ENCODE measurements at places on chromosomes 4 and X.
A peak's percentile ranks its signal among the peaks of the same experiment; 100 is the strongest.

DNA sequence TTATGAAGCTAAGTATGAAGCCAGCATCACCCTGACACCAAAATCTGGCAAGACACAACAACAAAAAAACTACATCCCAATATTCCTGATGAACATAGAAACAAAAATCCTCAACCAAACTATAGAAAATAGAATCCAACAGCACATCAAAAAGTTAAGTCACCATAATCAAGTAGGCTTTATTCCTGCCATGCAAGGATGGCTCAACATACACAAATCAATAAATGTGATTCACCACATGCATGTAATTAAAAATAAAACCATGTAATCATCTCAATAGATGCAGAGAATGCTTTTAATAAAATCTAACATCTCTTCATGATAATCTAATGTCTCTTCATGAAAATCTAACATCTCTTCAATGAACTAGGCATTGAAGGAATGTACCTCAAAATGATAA is 249.4 kb upstream of the GK2 start:
- no peak for DNase-seq

DNA sequence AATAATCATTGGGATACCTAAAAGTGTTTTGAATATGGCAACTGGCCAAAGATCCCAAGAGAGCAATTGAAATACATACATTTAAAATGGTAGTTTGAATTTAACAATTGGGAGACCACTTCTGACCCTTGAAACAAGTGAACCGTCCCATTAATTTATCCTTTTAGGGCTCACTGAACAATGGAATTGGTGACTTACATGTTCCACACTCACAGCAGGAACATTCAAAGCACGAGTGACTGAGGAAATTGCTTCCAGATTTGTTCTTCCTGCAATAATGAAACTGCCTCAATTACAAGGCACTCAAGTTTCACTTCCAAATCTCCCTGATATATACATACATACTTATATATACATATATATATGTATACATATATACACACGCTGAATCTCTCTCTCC is 20.6 kb downstream of the SLC39A8 start:
- no peak for DNase-seq

DNA sequence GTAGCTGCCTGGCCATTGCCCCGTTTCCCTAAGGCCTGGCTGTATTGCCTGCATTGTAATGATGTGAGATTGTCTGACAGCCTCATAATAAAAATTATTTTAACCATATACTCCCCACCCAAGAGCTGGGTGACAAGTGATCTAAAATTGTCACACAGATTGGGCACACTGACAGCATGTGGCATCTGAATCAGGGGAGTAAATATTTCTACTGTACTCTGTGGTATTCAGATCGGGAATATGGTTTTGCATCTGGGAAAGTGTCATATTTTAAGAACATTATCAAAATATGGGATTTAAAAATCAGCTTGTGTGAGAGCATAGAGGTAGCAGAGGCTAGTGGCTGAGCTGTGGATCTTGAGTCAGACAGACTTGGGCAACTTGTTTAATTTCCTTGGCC is 135.8 kb upstream of the PDLIM3 start:
- no peak for DNase-seq

DNA sequence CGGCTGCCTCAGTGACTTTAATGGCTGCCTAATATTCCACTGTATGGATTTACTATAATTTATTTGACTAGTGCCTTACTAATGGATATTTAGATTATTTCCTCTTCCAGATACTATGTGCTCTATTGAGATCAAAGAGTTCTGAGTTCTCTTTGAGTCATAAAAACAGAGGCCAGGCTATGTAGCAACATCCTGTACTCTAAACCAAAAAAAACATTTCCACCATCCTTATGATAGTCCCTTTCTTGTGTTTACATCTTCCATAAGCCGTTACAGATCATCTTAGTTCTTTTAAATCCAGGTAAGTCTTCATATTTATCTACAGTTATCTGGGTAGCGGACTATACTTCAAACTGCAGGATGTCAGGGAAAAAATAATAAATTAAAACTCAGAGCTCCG is 56.6 kb upstream of the TMEM184C start:
- no peak for DNase-seq

GRCh38 chr4:137597752-137598430 is 65.6 kb upstream of the PCDH18 start:
- DNase-seq: no peak

DNA sequence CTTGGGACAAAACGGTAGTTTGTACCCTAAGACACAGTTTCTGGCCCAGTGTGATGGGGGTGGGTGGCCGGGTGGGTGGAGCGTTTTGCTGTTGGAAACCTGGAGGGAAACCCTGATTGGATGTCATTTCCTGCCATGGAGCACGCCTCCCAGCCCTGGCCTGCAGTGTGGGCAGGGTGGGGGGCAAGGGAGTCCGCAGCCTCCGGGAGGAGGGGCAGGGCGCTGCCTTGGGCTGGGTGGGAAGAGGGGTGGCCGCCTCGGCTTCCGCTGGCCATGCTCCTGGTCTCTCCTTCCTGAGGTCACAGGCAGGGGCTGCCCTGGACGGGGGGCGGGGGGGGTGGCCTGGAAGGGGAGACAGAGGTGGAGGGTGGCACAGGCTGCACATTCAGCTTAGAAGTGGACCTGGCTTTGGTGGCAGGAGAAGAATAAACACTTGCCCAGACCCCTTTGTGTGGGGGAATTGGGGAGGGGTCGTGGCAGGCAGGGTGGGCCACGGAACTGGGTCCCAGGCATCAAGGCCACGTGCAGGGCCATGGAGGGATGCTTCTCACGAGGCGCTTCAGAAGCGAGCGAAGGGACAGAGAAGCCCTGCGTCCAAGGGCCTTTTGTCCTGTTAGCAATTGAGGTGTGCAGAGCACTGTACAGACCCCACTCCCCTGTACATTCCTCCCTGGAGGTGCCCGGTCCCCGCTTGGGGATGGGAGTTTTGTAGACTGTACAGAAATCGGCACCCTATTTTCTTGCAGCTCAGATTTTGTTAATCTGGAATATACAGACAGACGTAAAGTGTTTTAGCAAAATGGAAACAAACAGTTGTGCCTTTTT is 6.2 kb downstream of the NAT8L start:
- no peak for DNase-seq

DNA sequence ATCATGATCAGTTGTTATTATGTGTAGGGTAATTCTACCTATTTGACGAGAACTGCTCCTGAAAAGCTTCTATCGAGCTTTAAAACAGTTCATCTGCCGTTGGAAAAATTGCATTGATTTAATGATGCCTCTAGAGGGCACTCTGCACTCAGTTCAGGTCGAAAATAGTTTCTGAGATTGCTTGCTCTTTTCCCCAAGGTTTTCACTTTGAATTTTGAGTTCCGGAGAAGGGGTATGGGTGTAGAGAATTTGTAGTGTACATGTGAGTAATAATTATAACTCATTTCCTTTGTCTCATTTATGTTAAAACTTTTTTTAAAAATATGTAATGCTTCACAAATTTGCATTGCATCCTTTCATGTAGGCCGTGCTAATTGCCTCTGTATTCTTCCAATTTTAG is 28.4 kb upstream of the TNIP3 start:
- peak; percentile 56 for DNase-seq

GRCh38 chrX:16524316-16524715 is 125.6 kb upstream of the S100G start:
- no peak for DNase-seq

DNA sequence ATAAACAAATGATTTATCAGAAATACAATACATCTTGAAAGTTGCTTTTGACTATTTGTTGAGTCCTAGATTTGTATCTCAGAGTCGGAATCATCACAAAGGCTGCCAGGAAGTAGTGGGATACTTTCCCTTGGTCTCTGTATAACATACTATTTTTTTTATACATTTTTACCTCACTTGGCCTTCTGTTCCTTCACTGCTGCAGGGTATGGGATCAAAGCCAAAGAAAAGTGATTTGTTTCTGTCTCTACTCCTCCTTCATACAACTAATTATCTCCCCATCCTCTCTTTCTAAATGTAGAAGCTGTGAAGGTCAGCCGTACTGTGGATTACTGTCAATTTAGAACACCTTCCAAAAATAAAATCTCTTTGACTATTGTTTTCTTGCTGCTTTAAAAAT is 24.9 kb downstream of the PALLD start:
- DNase-seq: no peak

GRCh38 chr4:187271848-187272247 is 548.2 kb upstream of the FAT1 start:
- DNase-seq: no peak

GRCh38 chr4:30413915-30414314 is 306.3 kb upstream of the PCDH7 start:
- peak; percentile 5 for DNase-seq

GRCh38 chrX:136687457-136687856 is 39.5 kb downstream of the CD40LG start:
- no peak for DNase-seq

GRCh38 chr4:52912608-52913007 is 50.5 kb downstream of the RASL11B start:
- DNase-seq: no peak

DNA sequence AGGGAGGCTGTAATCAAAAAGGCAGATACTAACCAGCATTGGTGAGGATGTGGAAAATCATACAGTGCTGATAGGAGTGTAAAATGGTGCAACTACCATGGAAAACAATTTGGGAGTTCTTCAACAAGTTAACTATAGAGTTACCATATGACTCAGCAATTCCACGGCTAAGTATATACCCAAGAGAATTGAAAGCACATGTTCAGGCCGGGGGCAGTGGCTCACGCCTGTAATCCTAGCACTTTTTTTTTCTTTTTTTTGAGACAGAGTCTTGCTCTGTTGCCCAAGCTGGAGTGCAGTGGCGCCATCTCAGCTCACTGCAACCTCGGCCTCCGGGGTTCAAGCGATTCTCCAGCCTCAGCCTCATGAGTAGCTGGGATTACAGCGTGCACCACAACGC is 15.0 kb upstream of the CD99L2 start:
- no peak for DNase-seq

- no peak for DNase-seq
Observed at GRCh38 chr4:54197926-54198325, 31.2 kb upstream of the PDGFRA start.
